Activated CD8-positive, alpha-beta T cell treated with anti-CD3 and anti-CD28 coated beads for 36 hours (primary cell): ENCODE measurements at places on chromosomes 11 and 22. TPM values are rescaled to one million over a fixed set of nuclear protein-coding genes. Genes with fewer than 3 reads are reported as not detected.
A peak's percentile ranks its signal among the peaks of the same experiment; 100 is the strongest.

Gene SEPTIN5
- 1.3 TPM for total RNA-seq

DNA sequence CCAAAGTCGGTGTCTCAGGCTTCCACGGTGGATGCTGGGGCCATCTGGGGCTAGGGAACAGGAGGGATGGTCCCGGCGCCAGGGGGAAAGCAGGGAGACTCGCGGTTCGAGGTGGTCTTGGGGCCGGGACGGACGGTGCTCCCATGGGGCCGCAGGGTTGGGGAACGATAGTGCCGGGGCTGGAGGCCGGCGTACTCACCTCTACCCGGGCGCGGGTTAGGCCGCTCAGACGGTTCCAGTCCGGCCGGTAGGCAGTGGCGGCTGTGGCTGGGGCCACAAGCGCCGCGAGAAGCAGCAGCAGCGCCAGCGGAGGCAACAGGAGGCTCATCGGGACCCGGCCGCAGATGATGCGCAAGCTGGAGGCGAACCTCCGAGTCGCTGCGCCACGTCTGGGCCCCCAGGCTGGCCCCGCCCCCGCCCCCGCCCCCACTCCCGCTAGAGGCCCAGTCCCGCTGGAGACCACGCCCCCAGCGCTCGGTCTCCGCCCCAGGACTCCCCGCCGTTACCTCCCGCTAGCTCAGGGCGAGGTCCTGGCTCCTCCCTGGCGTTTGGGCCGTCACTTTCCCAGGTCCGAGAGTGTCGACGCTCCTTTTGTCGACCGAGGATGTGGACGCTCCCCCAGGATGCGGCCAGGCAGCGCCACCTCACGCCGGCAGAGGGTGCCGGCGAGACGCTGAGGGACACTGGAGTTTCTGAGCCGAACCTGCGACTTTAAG lies at the start of gene SELENOM:
Gene SELENOM (minus strand): TSS at position 391 of the 716 bp plus-strand sequence. CDS start 63 bp downstream, at position 328.
- peak; percentile 89 for DNase-seq
- no peaks in the 10 kb centered on the region for H3K27me3 ChIP-seq
- peaks cover 18% of the 10 kb centered on the region for H3K4me1 ChIP-seq
- H3K36me3 ChIP-seq: no peaks in the 10 kb centered on the region
- peak within 1 kb of the TSS; percentile 78 for H3K4me3 ChIP-seq

Gene DDIAS
- 19.5 TPM for total RNA-seq

DNA sequence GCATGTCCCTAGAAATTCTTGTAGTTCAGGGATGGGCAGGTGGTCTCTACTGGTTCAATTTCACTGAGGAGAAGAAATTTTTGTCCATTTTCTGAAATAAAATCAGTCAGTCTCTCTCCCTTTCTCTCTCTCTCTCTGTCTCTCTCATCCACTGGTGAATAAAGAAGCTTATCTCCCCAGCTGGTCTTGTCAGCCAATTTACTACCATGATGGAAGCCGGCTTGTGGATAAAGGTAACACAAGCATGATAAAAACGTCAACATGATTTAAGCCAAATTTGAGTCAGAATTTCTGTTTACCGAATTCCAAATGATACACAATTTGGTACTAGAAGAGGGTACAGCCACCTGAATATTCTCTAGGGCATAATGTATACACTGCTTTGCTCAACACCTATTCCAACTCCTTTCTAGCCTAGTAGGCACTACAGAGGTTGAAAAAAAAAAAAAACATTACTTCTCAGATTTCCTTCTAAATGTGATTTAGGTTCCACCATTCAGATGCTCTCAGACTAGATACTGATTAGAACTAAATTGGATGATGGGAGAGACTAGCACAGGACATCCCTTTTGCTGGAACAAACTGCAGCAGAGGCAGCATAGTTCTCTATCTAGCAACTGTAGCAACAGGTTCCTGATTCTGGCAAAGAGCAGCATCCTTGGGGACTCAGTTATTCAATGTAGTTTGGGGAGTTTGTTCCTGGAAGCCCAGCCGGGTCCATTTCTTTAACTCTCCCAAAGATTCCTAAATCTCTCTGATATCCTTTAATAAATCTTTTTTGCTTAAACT lies 18.8 kb downstream of the PAK1 start:
- DNase-seq: no peak
- H3K4me1 ChIP-seq: peaks cover 13% of the 10 kb centered on the region
- H3K36me3 ChIP-seq: no peaks in the 10 kb centered on the region
- no peak overlapping the region for H3K27ac ChIP-seq

Gene DEUP1
- not detected for total RNA-seq

Gene WBP2NL
- total RNA-seq: not detected

- no peaks in the 10 kb centered on the region for H3K36me3 ChIP-seq
- H3K27ac ChIP-seq: no peak overlapping the region
- no peak overlapping the region for H3K4me3 ChIP-seq
- no peaks in the 10 kb centered on the region for H3K4me1 ChIP-seq
- DNase-seq: no peak
- H3K27me3 ChIP-seq: peaks cover 6% of the 10 kb centered on the region
Measured at GRCh38 chr11:113629562-113629961, 76.5 kb downstream of the TMPRSS5 start.

DNA sequence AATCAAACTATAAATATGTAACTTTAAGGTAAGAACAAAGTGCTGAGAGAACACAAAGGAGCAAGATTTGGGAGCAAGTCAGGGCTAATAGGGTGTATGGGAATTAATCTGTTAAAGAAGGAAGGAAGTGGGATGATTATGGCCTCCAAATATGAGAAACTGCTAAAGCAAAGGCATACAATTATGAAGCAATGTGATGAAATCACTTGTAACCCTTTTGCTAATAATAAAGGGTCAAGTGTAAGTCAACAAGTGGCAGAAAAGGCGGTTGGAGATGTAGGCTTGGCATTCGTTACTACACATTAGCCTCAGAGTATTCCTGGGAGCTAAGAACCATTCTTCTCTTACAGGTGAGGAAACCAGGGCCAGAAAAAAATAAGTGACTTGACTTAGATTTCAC lies 1002.3 kb upstream of the TENM4 start:
- H3K4me1 ChIP-seq: no peaks in the 10 kb centered on the region
- no peak overlapping the region for H3K27ac ChIP-seq
- H3K36me3 ChIP-seq: no peaks in the 10 kb centered on the region
- no peaks in the 10 kb centered on the region for H3K27me3 ChIP-seq
- no peak overlapping the region for H3K4me3 ChIP-seq

- peak overlapping the region; percentile 85 for H3K4me3 ChIP-seq
- H3K36me3 ChIP-seq: peaks cover 17% of the 10 kb centered on the region
- DNase-seq: no peak
- peak overlapping the region; percentile 75 for H3K27ac ChIP-seq
- H3K4me1 ChIP-seq: peaks cover 40% of the 10 kb centered on the region
Measured at GRCh38 chr11:119108857-119109221, 1.7 kb downstream of the C2CD2L start.

- DNase-seq: no peak
- no peak overlapping the region for H3K27ac ChIP-seq
- no peaks in the 10 kb centered on the region for H3K36me3 ChIP-seq
- no peaks in the 10 kb centered on the region for H3K4me1 ChIP-seq
Measured at GRCh38 chr22:36912694-36913426, 568 bp upstream of the CSF2RB start.

DNA sequence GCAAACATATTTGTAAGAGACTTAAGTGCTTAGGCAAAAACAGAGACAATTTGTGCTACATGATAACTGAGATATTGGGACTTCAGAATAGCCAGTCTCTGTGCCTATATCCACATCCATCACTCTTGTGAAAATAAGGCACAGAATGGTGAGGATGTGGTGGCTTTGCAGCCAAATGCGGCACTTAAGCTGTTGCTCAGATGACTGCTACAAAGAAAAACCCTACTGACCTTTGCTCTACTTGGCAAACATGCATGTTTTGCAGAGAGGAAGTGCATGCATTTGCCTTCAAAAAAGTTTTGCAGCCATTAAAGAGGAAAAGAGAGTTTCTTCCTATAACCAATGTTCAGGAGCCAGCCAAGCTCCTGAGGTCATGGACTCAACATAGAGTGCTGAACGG lies 675.0 kb upstream of the KIRREL3 start:
- no peaks in the 10 kb centered on the region for H3K36me3 ChIP-seq
- DNase-seq: no peak
- H3K27me3 ChIP-seq: peaks cover 3% of the 10 kb centered on the region
- H3K4me3 ChIP-seq: no peak overlapping the region

DNA sequence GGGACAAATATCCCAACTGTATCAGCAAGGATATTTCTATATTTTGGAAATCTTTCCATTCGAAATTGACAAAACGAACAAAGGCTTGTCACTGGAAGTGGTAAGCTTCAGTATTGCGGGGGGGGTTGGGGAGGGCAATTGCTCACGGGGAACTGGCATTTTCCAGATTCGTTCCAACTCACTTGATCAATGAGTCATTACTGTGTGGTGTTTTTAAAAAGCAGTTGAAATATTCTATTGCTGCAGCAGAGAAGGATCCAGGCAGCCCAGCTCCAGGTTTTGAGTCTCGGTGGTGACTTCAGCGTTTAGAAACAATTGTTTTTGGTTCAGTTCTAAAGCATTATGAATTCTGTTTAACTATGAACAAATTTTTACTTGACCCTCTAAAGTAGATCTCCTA lies 33.8 kb upstream of the FBLN1 start:
- no peak overlapping the region for H3K4me3 ChIP-seq
- H3K27ac ChIP-seq: no peak overlapping the region
- DNase-seq: no peak
- no peaks in the 10 kb centered on the region for H3K36me3 ChIP-seq
- H3K27me3 ChIP-seq: peaks cover 2% of the 10 kb centered on the region

Gene CEP126
- 1.6 TPM for total RNA-seq

- H3K36me3 ChIP-seq: no peaks in the 10 kb centered on the region
- H3K4me3 ChIP-seq: no peak overlapping the region
- peaks cover 15% of the 10 kb centered on the region for H3K4me1 ChIP-seq
- peaks cover 2% of the 10 kb centered on the region for H3K27me3 ChIP-seq
- no peak for DNase-seq
Measured at GRCh38 chr11:133966172-133966651, 9.4 kb upstream of the IGSF9B start.

DNA sequence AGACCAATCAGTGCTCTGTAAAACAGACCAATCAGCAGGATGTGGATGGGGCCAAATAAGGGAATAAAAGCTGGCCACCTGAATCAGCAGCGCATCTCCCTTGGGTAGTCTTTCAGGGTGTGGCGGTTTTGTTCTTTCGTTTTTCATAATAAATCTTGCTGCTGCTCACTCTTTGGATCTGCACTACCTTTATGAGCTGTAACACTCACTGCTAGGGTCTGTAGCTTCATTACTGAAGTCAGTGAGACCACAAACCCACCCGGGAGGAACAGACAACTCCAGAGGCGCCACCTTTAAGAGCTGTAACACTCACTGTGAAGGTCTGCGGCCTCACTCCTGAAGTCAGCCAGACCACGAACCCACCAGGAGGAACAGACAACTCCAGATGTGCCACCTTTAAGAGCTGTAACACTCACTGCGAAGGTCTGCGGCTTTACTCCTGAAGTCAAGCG lies 175.5 kb upstream of the PDGFD start:
- H3K27ac ChIP-seq: no peak overlapping the region
- no peak for DNase-seq
- no peaks in the 10 kb centered on the region for H3K36me3 ChIP-seq

Gene MPEG1
- total RNA-seq: not detected

Gene POU2AF2
- not detected for total RNA-seq

- peaks cover 13% of the 10 kb centered on the region for H3K36me3 ChIP-seq
- peaks cover 8% of the 10 kb centered on the region for H3K4me1 ChIP-seq
- no peak for DNase-seq
- no peak overlapping the region for H3K4me3 ChIP-seq
- no peaks in the 10 kb centered on the region for H3K27me3 ChIP-seq
Measured at GRCh38 chr22:25497181-25497641, 67.3 kb upstream of the GRK3 start.

DNA sequence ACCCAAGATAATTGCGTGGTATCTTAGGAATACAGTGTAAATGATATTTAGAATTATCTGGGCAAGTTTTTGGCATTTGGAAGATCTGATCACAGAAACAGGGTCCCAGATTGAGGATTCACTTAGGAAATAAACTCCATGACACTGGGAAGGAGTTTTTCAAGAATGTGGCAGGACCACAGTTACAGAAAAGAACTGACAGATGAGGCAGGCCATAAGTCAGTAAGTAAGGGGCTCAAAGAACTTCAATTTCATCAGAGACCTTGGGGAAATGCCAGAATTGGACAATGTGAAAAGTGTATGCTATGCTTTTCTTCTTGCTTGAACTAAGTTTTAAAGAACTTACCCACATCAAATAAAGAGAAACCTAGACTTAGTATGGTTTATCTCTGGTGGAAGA lies 49.3 kb downstream of the RBMXL2 start:
- no peak for DNase-seq
- peaks cover 10% of the 10 kb centered on the region for H3K27me3 ChIP-seq
- no peaks in the 10 kb centered on the region for H3K36me3 ChIP-seq

DNA sequence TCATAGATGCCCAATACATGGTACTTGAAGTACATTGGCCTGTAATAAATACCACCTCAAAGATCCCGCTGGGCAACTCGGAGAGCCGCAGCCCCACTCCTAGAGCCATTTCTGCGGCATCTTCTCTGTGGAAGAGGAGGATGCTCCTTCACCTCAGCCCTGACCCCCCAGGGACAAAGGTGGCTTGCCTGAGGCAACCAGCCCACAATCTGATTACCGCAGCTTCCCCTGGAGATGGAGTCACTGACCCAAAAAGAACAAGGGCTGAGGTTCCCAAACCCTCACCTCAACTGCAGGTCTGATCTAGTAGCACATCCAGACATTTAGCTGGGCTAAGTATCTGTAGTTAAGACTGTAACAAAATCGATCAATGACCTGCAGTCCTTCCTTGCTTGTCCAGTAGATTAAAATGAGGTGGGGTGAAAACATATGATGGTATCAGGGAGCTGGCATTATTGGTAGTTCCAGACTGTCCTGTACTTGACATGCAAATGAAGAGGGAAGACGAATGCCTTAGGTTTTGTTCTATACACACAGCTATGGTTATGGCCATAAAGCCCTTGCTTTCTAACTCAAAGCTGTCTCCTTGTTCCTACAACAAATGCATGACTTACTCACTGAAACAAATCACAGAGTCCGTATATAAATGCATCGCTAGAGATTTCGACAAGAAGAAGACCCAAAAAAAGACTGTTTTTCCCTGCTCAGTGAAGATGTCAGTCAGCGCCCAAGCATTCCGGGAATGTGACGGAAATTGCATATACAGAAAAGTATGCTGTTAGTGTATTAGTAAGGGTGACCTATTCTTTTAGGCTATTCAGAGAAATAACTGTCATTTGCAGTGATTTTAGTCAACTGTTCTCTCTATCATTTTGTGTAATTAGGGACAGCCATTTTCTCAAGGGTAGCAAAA lies 33.7 kb downstream of the C11orf71 start:
- no peak for DNase-seq
- H3K27ac ChIP-seq: no peak overlapping the region
- H3K27me3 ChIP-seq: peaks cover 9% of the 10 kb centered on the region

GRCh38 chr11:72683782-72684200 lies 9.6 kb upstream of the PDE2A start:
- no peaks in the 10 kb centered on the region for H3K27me3 ChIP-seq
- no peaks in the 10 kb centered on the region for H3K36me3 ChIP-seq
- no peak overlapping the region for H3K27ac ChIP-seq
- H3K4me3 ChIP-seq: no peak overlapping the region
- DNase-seq: peak; percentile 85

DNA sequence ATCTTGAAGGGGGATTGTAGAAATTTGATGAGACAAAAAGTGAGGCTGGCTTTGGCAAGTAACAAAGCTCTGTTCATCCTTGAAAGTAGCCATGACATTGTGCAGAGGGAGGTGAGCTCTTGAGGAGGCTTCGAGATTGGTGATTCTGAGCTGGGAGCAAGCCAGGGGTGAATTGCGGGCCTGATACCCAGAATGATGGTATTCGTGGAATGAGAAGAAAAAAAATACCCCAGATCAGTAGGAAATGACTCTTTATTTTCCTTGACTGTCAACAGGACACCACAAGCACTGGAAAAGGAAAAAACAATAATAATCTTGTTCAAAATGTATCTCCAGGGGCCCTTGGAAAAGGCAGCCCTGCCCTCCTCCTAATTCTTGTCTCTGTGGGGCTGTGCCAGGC lies 62.7 kb downstream of the TSPAN18 start:
- H3K27me3 ChIP-seq: no peaks in the 10 kb centered on the region
- no peaks in the 10 kb centered on the region for H3K4me1 ChIP-seq
- H3K36me3 ChIP-seq: no peaks in the 10 kb centered on the region
- no peak overlapping the region for H3K27ac ChIP-seq

Gene CELSR1
- 0.25 TPM for total RNA-seq

Gene USH1C
- total RNA-seq: not detected
